ENCODE measurements at places on chromosomes 12 and 14.

- DNase-seq: no peak
These were observed 44.1 kb downstream of the VWF start for GRCh38 chr12:6080149-6081045.

GRCh38 chr12:55704824-55705718 is 2.6 kb downstream of the ITGA7 start:
- no peak for DNase-seq

DNA sequence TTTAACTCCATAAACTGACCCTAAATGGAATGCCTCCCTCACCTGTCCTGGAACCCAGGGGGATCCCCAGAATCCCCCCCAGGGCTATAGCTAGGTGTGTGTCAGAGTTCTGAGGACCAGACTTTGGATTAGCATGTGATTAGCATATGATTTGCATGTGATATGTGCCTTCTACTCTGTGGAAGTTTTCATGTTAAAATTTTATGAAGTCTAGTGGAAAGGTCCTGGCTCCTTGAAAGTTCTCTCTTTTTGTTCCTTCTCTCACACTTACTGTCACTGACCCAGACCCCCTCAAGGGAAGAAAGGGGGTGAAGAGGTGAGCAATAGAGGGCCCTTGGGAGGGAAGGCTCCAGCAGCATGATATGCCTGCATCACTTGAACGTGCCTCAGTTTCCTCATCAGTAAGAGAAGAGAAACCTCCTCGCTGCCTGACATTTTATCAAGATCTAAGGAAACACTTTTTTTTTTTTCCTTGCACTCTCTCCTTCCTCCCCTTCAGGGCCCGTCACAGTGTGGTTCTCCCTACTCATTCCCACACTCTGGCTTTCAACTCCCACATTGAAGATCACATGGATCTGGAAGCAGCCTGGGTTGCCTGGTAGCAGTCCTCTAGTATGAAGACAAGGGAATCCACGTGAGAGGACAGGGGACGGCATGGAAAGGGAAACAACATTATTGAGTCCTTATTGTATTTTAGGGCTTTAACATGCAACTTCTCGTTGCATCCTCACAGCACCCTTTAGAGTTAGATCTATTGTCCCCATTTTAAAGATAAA is 3.3 kb upstream of the C1QL4 start:
- DNase-seq: no peak

DNA sequence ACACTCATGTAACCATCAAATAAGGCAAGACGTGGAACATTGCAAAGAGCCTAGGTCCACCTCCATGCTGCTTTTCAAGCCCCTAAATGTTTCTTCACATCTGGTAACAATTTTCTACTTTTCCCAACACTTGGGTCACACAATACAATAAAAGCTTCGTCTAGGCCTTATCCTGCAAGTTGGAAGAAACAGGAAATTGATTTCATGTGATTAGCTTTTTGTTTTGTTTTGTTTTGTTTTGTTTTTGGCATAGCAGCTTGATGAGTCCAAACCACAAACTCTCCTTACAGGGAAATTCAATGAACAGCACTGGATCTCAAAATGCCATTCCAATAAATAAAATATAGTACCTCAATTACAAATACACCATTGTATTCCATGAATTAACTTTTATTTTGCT is 19.3 kb downstream of the TAS2R50 start:
- DNase-seq: no peak

DNA sequence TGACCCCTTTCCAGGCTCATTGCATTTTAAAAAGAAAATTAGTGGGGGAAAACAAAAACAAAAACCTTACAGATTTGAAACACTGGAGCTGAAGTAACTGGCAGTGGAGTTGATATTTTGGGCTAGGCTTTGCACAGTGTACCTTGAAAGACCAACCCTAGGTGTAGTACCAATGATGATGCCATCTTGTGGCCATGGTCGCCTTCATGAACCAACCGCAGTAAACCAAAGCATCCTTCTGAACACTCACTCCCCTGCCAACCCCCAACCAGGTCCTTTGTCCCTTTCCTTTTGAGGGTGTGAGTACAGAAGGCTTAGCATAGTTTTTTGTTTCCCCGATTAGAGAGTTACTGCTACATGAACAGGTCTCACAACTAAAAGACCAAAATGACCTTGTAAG is 5.9 kb downstream of the TOMM20L start:
- no peak for DNase-seq

- no peak for DNase-seq
These were observed 90.6 kb downstream of the PAPOLA start for GRCh38 chr14:96592591-96593386.

DNA sequence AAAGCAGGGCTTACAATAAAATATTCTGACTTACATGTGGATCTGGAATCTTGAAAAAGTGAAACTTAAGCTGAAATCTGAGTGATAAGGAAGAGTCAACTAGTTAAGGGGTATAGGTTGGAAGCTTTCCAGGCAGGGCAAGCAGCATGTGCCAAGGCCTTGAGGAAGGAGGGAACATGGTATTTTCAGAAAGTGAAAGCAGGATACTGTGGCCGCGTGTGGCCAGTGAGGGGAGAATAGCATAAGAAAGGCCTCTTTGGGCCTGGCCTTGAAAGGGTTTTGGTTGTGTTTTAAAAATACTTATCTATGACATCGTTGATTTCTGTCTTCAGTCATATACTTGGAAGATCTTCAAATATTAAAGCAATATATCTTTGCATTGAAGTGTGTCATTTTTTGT is 213.4 kb downstream of the AKAP6 start:
- no peak for DNase-seq

DNA sequence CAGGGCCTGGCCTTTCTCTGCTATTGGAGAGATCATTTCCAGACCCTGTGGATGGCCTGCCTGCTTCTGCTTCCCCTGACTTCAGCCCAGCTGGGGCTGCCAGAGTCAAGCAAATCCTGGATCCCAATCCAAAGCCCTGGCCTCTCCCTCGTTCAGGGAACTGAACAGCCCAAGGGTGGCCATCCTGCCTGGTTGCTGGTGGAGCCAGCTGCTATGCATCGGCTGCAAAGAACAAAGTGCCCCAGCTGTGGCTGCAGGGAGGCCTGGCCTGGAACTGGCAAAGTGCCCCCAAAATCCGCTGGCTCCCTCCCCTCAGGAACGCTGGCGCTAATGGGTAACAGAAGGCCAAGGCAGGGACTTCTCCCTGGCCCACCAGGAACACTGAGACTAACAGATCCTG is 56.4 kb downstream of the LRRC74A start:
- DNase-seq: no peak

DNA sequence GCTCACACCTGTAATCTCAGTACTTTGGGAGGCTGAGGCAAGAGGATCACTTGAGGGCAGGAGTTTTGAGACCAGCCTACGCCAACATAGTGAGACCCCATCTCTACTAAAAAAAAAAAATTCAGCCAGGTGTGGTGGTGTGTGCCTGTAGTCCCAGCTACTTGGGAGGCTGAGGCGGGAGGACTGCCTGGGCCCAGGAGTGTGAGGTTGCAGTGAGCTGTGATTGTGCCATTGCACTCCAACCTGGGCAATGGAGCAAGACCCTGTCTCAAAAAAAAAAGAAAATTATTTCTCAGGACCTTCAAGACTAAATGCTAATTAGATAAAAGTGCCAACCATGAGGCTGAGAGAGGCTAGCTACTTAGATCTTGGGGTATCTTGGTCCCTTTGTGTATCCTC is 23.5 kb downstream of the OTUB2 start:
- DNase-seq: no peak

DNA sequence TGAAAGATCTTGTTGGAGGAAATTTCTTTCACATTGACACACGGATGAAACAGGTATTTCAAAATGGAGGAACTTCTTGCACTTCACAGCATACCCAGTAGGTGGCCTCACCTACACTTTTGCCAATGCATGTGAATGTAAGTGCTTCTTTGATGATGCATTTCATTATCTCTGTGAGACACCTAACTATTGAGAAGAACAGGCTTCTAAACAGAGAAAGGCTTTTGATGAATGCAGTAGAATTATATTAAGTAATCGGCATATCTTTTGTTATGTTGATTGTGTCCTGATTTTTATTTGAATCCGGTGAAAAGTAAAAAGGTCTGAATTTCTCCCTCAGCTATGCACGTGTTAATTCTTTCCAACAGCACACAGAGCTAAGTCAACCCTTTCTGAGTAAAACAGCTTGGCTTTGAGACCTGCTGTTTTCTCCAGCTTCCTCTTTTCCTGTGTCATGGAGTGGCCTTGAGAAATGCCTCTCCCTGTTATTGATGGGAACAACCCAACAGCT is 399.0 kb downstream of the NAV3 start:
- DNase-seq: peak; percentile 58

GRCh38 chr14:37037636-37038387 is 134.6 kb downstream of the SLC25A21 start:
- no peak for DNase-seq

GRCh38 chr12:56297400-56297799 is 2.7 kb downstream of the CS start:
- no peak for DNase-seq

GRCh38 chr12:6345319-6346091 is 3.6 kb upstream of the TNFRSF1A start:
- DNase-seq: peak; percentile 97

DNA sequence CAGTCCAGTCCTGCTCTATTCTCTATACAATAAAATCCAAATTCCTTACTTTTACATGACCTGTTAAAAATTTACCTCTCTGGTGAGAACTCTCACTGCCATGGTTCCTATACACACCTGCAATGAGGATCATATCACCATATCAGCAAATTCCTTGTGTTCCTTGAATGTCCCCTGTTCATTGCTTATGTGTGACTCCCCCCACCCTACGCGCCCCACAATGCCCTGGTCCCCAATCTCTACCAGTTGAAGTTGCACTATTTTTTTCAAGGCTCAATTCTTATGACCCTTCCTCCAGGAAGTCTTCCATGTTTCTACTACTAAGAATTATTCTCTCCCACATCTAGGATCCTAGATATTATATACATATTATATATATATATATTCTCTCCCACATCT is 82.2 kb upstream of the NEDD1 start:
- no peak for DNase-seq

GRCh38 chr12:26101350-26101734 is 23.5 kb downstream of the BHLHE41 start:
- DNase-seq: no peak

Measured in brain microvascular endothelial cell (primary cell).